ENCODE measurements at places on chromosomes 12 and 14.

GRCh38 chr14:61196792-61197191, 84.3 kb downstream of the TMEM30B start:
- DNase-seq = no peak

DNA sequence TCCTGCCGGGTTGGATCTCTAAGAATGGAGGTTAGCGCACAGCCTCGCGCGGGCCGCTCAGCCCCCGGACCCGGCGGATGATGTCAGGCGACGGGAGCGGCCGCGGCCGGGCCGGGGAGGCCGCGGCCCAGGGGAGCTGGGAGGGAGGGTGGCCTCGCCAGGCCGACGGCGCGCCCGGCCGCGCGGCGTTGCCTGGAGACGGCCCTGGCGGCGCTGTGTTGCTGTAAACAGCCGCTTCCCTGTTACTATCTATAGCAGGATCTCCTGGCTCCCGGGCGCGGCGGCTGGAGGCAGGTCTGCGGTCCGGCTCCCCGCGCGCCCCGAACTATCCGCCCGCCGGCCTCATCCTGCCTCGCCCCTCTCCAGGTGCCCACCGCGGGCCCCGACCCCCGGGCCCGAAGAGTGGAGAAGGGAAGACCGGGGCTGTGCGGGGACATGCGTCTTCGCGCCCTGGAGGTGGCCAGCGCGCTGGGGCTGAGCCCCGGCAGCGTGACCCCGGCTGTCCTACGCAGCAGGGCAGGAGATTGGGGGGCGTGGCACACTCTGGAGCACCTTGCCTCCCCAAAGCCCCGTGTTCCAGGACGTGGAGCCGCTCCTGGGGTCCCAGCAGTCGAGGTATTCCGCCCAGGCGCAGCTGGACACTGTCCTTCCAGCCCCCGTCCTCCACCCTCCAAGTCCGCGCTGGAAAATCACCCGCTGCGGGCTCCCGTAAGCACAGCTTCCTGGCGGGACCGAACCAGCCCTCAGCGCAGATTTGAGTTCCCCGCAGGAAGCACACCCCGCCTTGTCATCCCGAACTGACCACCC, 1.4 kb upstream of the FOS start:
- no peak for DNase-seq

GRCh38 chr12:25119020-25119419, 75.9 kb downstream of the DNAI7 start:
- DNase-seq = no peak

DNA sequence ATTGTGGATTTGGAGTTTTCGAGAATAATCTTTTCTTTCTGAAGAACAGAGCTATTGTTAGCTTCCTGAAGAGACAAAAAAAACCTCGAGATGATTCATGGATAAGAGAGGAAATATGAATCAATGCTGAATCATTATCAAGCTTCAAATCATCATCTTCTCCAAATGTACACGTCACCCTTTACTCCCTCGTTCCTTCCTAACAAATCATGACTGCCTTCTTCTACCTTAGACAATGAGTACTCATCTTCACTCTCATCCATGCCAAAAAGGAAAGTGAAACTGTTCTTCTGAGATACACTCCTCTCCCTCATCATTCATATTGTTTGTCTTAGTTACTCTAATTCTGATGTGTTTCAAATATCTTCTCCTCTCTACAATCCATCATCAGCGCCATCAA, 1115.8 kb upstream of the ATXN7L3B start:
- no peak for DNase-seq

GRCh38 chr12:124668602-124669001, 101.2 kb upstream of the NCOR2 start:
- no peak for DNase-seq

DNA sequence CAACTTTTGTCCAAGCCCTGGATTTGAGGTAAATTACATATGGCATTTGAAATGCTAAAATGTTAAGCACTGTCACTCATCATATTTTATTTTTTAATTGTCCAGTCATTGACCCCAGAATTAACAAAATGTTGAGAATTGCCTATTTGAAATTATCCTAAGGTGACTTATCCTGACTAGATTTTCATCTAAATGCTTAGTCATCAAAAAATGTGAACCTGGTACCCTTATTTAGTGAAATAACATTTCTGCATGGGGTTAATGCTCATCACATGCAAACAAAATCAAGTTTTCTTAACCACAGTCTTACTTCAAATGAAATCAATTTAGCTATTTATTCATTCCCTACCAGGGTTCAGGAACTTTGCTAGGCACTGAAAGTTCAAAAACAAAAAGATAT, 232.0 kb upstream of the DCN start:
- DNase-seq = no peak

Measured in HCT116 (cell line).